ENCODE measurements at places on chromosomes 4 and X.

DNA sequence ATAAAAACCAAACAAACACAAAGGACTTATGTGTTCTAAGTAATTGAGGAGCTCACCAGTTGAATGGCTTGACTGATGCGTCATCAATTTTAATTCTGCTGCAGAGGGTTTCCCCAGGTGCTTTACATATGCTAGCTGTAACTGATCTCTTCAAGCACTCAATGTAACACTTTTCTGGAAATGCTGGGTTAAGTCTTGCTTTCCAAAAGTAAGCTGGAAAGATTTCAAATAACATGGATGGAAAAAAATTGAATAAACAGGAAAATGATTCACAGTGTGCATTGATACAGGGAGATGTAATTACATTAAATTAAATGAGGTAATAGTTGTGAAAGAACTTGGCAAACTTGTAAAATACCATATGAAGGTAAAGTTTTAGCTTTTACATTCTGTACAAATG is 186.7 kb upstream of the WDFY3 start:
- DNase-seq, result no peak

GRCh38 chr4:118942465-118942864 is 53.8 kb downstream of the SYNPO2 start:
- DNase-seq, result no peak

DNA sequence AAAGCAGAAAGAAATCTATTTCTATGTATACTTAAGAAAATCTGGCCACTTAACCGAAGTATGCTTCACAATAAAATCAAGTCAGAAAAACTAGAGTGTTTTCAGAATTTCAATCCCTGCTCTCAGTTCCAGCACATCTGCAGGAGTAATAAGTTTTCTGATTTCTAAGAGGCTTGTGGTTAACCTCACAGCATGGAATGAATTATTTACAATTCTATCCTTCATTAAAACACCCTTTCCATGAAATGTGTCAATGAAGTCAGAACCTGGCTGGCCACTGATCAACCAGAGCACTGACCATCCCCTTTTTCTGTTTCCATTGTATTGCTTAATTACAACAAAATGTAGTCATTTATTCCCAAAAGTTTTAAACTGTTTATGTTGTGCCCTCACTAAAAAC is 781.4 kb upstream of the INTU start:
- no peak for DNase-seq

DNA sequence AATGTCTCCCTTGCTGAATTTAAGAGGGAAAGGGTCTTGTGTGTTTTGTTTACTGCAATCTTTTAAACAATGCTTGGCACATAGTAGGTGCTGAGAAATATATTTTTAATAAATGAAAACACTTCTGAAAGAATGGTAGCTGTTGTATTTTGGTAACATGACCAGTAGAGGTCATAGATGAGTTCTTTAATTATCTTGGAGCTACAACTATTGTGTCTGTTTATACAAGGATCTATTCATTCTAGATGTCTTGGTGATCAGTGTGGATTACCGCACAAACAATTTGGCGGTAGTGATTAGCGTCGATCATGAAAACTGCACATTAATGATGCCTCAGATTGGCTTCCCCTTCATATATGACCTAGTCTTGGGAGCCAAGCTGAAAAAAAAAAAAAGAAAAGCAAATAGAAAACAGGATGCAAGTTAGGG is 21.4 kb upstream of the SCRG1 start:
- no peak for DNase-seq
